Stimulated activated CD4-positive, alpha-beta T cell treated with anti-CD3 and anti-CD28 coated beads, Interleukin-2, amount 100 ng/mL, for 48 hours (primary cell): ENCODE measurements at places on chromosomes 13 and 19.
A peak's percentile ranks its signal among the peaks of the same experiment; 100 is the strongest.

DNA sequence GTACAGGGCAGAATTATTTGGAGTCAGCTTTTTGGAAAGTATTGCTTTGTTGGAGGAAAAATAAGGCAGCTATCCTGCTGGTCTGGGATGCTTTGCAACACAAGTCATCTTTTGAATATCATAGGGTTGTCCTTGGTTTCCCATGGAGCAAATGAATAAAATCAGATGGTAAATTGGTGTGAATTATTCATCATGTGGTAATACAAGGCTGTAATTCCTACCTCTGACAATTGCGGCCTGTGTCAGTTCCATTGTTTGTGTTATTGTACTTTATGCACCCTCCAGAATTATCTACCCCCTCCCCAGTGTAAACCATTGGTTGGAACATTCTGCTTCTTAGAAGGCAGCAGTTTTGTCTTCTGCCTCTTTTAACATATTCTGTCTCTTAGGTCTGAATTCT, 46.2 kb downstream of the RNASEH2B start:
- no peak for DNase-seq

DNA sequence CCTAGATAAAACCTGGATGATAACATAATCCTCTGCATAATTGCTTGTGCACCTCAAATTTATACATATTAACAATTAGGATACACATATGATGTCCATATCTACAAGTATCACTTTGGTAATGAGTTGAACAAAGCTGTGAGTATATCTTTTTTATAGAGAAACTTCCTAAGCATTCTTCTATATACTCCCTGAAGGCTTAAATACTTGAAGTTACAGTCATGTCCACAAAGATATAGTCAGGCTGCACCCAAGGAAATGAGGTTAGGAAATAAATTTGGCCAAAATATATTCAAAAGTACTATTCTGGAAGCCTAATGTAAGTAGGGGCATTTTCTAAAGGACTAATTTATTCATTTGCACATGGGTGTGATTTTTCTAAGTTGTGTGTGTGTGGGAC, 761.5 kb downstream of the PCDH9 start:
- no peak for DNase-seq

GRCh38 chr13:32472194-32472621, 44.3 kb upstream of the N4BP2L1 start:
- DNase-seq, result no peak

GRCh38 chr19:23312515-23312914, 62.3 kb upstream of the ZNF724 start:
- DNase-seq, result no peak

DNA sequence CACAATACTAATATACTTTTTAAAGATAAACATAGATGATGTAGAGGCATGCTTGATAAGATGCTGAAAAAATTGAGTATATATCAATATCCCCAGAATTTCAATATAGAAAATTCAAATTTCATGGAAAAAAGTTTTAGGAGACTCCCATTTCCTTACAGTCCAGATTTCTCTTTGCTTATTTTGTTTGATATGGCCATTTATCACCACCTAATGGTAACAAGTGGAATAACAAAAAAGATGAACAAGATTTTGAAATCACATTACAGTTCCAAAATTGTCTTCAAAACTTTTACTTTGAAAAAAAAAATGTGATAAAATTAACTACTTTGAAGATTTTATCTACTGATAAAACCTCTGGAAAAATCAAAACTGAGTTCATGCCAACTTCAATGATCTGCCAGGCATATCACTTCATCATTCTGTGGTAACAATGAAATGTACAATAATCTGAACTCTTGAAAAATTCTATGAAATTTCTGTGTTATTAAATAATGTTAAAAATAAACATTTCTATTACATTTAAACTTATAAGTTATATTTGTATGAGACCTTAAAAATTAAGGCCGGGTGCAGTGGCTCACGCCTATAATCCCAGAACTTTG, 17.5 kb downstream of the MIPEP start:
- DNase-seq, result no peak

GRCh38 chr19:48837051-48837524, 797 bp upstream of the HSD17B14 start:
- peak; percentile 70 for DNase-seq

GRCh38 chr13:27562457-27562856, 57.9 kb downstream of the LNX2 start:
- no peak for DNase-seq

DNA sequence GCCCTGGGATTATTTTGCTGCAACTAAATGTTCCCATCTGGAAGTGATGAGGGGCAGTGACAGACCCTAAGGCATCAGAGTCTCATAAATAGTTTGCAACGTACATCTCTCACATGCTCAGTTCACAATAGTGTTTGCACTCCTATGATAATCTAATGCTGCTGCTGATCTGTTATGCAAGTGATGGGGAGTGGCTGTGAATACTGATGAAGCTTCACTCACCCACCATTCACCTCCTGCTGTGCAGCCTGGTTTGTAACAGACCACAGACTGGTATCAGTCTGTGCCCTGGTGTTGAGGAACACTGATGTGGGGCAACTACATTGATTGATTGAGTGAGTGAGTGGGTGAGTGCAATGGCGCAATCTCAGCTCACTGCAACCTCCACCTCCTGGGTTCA, 54.9 kb downstream of the ZNF726 start:
- DNase-seq, result no peak

GRCh38 chr19:51123802-51124201, 904 bp upstream of the SIGLEC9 start:
- DNase-seq, result no peak

DNA sequence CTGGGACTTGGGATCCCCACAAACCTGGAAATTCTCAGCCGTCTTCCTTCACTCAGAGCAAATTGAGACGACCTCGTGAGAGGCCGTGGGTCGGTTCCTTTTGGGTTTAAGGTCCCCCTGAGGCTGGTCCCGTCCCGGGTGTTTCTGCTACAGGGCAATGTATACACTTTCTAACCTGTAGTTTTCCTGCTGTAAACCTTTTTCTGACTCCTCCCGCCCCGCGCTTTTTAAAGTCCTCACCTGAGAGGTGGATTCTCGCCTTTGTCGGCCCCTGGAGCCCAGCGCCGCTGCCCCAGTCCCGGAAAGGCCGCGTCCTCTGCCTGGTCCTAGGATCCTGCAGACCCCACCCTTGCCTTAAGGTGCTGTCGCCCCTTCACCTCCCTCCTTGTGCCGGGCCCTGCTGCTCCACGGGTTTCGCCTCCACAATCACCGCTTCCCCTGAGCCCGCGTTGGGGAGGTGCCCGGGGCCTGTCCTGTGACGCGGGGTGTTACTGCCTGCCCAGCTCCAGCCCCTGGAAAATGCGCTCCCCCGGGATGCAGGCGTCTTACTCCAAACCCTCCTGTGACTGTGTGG, 391 bp downstream of the ZNF761 start:
- peak; percentile 2 for DNase-seq

- DNase-seq, result no peak
These were observed 2.8 kb upstream of the USF2 start for GRCh38 chr19:35265900-35266519.

DNA sequence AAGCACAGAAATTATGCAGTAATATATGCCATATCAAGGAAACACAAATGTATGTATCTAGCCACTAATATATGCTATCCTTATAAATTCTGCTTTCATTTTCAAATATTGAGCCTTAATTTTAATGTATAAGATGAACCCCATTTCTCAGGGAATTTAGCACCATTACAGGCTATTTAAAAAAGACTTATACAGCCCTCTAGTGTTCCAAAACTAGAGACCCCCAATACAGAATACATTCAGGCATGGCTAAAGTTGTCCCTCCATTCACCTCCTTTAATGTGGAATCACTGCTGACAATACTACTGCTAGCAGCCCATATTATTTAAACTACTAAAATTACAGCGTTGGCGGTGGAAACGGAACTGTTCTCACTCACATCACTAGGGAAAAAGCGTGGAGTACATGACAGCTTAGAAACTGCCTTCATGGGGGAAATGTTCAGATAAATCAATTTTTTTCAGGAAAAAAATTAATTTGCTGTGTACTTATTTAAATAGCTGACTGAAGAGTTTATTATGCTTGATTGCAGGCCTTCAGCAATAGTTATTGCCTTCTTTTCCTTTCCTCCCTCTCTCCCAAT, 541.0 kb downstream of the PCDH9 start:
- DNase-seq, result no peak
